ENCODE measurements at places on chromosomes 12 and 14.

GRCh38 chr14:33588771-33589170, 362.1 kb downstream of the EGLN3 start:
- DNase-seq, result no peak

DNA sequence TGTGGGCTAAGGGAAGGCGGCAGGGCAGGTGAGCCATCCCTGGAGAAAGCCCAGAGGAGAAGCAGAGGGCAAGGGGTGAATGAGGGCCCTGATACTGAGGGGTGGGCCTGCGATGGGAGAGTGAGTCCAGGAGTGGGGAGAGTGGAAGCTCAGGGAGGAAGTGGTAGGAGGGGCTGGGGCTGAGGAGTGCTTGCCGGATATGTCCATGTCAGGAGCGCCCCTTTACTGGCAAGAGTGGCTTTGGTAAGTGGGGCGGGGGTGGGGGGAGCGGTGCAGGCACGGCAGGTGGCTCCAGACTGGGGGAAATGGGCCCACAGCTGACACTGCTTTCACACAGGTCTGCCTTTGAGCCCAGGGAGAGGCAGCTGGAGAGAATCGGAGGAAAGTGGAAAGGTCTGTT, 86.4 kb upstream of the GPR68 start:
- DNase-seq, result no peak

DNA sequence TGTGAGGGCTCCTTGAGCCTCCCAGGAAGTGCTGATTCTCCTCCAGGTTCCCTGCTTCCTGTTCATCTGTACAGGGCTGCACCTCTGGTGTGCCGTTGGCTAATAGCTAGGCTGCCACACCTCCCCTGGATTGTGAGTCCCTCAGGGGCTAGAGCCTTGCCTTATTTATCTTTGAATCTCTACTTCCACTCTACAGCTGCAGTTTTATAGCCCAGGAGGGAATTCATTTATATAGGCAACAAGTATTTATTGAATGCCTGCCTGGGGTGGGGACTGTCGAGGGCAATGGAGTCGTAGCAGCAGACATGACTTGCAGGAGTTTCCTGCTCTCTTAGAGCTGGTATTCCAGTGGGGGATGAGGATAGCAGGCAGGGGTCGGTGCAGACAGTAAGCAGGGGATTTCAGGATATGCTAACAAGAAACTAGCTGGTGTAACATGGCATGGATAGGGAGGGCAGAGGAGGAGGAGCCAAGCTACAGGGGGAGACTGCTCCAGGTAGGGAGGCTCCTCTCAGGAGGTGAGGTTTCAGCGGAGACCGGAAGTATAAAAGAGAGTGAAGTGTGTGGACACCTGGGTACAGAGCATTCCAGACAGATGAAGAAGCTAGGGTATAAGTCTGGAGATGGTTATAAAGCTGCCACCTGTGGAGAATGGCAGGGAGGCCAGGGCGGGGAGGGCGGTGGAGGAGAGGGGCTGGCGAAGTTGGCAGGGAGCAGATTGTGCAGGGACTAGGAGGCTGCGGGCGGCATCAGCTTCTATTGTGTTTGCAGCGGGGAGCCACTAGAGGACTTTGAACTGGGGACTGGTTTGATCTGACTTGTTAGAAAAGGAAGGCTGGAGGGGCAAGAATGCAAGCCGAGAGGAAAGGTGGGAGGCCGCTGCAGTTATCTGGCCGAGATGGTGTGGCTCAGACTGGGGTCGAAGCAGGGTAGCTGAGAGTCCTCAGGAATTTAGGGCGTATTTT, 17.2 kb downstream of the USP30 start:
- DNase-seq, result no peak

DNA sequence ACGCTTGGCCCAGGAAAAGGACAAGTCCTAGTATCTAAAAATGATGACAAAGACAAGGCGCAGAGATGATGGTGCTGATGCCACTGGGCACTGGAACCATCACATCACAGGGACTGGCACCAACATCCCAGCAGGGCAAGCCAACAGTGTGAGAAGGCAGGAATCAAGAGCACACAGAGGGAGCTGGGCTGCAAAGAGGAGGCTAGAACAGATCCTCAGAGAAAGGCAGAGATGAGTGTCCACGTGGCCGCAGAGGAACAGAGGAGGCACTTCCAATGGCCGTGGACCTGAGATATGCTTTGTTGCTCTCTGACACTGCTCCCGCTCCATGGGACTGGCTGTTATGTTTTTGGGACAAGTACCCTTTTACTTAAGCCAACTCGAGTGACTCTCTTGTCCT, 17.9 kb downstream of the FOXN3 start:
- no peak for DNase-seq

GRCh38 chr12:121949648-121950397, 31.4 kb downstream of the CFAP251 start:
- no peak for DNase-seq

- no peak for DNase-seq
These were observed 8.3 kb upstream of the LRRC10 start for GRCh38 chr12:69619050-69619449.

GRCh38 chr14:32432813-32433538, 103.9 kb downstream of the AKAP6 start:
- no peak for DNase-seq

DNA sequence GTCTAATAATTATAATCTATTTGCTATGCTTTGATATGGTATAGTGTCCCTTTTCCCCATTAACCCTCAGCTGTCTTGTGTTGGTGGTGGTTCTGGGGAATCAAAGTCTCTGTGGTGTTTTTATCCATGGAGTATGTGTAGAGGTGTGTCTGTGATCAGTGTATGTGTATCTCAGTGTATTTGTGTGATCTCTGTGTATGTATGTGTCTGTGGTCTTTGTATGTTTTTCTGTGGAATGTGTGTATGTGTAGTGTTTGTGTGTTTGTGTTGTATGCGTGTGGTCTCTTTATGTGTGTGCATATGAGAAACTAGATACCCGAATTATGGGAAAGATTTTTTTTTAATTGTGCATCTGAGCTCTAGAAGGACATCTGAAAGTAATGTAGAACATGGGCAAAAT, 1.1 kb downstream of the GPR33 start:
- DNase-seq, result no peak

- no peak for DNase-seq
These were observed 35.7 kb upstream of the MDM1 start for GRCh38 chr12:68367903-68368302.
